ENCODE measurements at places on chromosomes 1 and 21.

- no peak for DNase-seq
These were observed 27.1 kb downstream of the SLC30A1 start for GRCh38 chr1:211551638-211552460.

GRCh38 chr1:57133686-57134085, 167.9 kb upstream of the C8B start:
- DNase-seq: no peak

- no peak for DNase-seq
These were observed 7.6 kb downstream of the SNRNP40 start for GRCh38 chr1:31289021-31289420.

GRCh38 chr1:228809621-228810394, 74.5 kb downstream of the RHOU start:
- DNase-seq: no peak

GRCh38 chr1:184974056-184974836, at the start of gene NIBAN1:
Gene NIBAN1 (minus strand): TSS chr1:184974508. CDS start chr1:184974356, 152 bp downstream.
- DNase-seq: peak; percentile 18

DNA sequence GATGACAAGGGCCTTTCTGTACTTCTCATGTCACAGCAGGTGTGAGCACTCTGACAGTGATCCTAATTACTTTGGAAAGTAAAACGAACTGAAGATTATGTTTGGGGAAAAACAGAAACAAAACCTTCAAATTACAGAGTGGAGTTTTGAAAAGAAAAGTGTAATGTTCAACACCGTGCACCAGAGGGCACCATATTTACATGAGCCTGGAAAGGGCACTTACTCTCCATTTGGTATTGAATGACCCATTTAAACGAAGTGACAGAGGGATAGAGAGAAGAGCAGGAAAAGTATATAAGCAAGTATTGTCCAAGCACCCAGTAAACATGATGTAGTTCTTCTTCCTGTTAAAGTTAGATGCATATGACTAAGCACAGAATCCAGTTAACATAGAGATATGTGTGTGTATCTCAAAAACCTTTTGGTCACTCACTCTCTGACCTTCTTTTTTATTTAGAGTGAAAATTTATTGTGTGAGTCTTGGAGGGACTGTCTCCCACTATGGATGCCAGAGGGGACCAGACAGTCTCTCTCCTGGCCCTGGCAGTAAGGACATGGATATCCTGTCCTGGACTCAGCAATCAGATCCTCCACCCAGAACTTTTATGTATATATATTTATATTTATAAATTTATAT, 3.8 kb upstream of the RGSL1 start:
- DNase-seq: no peak

GRCh38 chr1:185960422-185961321, 226.5 kb downstream of the HMCN1 start:
- no peak for DNase-seq

GRCh38 chr1:146020058-146021049, 1.2 kb downstream of the HJV start:
- DNase-seq: no peak

- no peak for DNase-seq
These were observed 12.6 kb upstream of the KLF18 start for GRCh38 chr1:44154049-44154448.

DNA sequence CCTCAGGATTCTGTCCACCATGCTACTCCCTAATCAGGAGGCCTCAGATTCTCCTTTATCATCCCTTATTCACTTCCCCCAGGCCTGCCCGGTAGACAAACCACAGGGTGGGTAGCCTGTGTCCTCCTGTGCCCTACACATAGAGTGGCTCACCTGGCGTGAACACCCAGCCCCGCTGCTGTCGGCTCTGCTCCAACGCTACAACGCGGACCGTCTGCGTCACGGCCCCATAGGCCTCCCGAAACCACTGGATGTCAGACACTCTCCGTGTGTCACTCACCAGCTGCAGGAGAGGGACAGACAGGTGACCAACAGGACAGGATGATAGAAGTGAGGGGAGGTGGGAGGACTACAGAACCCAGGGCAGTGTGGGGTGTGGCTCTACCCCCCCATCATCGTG, 10.3 kb downstream of the PMVK start:
- no peak for DNase-seq

DNA sequence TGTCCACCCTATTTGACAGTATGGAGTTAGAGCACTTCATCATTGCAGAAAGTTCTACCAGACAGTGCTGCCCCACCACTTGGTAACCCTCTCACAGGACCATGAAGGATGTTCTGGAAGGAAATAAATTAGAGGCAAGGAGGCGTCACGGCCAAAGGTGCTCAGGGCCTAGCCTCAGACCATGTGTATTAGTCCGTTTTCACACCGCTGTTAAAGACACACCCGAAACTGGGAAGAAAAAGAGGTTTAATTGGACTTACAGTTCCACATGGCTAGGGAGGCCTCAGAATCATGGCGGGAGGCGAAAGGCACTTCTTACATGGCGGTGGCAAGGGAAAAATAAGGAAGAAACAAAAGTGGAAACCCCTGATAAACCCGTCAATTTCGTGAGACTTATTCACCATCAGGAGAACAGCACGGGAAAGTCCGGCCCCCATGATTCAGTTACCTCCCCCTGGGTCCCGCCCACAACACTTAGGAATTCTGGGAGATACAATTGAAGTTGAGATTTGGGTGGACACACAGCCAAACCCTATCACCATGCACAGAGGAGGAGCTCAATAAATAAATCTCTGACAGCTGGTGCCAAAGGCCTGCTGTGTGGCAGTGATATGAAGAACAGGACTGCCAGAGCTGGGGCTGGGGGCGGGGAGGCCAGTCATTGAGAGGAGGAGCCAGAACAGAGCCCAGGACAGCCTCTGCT, 75.8 kb downstream of the FHAD1 start:
- DNase-seq: no peak

DNA sequence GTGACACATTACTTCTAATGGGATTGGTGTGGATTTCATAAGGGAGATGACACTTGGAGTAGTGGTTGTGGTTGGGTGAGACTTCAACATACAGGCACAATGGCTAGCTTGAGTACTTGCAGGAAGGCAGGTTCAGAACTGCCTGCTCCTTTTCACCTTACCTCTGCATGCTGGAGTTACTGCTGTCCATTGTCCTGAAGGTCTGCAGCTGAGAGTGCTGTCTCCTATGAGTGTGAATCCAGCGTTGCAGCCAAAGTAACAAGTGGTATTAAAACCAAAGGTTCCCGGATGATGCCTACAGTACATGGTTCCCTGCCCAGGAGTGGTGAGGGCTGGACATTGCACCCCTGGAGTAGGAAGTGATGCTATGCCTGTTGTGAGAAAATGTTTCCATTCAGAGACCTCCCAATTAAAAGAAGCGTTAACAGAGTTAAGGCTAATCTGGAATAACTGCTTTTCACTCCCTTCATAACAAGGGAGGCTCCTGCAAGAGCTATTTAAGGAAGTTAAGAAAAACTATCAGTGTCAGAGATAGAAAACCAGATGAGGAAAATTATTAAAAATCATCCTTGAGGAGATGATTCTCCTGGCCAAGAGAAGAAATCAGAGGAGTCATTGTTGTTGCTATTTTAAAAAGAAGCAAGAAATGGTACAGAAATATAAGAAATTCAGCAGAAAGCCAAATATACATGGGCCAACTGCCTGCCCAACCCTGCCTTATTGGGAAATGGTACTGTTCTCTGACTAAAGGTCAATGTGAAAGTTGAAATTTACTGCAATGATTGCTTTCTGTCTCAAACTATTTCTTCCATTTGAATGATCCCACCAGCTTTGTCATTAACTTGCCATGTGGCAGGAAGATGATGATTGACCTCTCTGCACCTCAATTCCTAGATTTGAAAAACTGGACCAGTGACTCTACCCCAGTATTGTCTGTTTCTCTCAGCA, 9.8 kb upstream of the F5 start:
- peak; percentile 30 for DNase-seq

DNA sequence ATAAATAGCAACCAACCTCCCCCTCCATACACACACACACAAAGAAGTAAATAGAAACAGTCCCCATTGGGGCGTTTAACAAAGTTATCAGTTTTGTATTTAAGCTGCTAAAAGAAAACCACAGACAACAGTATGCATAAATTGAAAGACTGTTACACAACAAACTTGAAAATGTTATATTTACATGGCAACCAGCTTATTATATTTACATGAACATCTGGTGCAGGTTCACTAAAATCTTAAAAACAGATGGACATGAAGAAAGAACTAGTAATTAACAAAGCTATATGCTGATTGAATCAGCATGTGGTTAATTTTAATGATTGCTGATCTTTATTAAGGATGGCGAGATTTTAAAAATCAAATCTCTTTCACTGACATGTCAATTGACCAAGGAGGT, 384.7 kb downstream of the LRRIQ3 start:
- no peak for DNase-seq

GRCh38 chr21:22083899-22084298, 1085.7 kb downstream of the NCAM2 start:
- DNase-seq: no peak

- no peak for DNase-seq
These were observed 1.3 kb downstream of the ATP6V0B start for GRCh38 chr1:43976045-43976444.

- DNase-seq: no peak
These were observed 22.9 kb downstream of the SUSD4 start for GRCh38 chr1:223341121-223341520.

- DNase-seq: no peak
These were observed 6.6 kb downstream of the IFFO2 start for GRCh38 chr1:18949686-18950400.

DNA sequence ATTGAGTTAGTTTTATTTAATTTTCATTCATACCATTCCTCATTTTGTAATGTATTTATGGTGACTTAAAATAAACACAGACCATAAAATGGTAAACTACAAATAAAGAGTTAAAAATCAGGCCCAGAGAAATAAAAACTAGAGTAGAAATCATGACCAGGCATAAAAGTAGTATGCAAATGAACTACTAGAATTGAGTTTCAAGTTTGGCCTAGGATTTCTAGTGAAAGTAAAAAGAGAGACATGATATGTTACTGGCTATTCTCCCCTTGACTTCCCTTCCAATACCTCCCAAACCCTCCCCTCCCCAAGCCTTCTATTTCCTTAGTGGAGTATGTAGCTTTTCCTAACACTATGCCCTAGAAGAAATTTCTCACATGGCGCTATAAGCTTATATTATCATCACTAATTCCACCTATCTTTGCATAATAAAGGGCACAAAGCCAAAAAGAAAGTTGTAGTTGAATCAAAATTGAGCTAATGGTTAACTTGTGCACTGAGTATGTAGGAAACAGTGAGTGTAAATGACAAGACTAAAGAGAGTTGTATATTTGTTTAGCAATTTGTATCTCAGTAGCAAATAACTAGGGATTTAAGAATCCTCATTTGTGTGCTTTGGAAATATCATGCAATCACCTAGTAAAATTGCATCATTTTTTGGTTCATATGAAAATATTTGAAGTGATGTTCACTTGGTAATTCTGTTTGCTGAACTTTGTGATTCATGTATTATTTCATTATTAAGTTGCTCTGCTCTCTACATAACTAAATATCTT, 29.7 kb upstream of the CDC14A start:
- DNase-seq: no peak

DNA sequence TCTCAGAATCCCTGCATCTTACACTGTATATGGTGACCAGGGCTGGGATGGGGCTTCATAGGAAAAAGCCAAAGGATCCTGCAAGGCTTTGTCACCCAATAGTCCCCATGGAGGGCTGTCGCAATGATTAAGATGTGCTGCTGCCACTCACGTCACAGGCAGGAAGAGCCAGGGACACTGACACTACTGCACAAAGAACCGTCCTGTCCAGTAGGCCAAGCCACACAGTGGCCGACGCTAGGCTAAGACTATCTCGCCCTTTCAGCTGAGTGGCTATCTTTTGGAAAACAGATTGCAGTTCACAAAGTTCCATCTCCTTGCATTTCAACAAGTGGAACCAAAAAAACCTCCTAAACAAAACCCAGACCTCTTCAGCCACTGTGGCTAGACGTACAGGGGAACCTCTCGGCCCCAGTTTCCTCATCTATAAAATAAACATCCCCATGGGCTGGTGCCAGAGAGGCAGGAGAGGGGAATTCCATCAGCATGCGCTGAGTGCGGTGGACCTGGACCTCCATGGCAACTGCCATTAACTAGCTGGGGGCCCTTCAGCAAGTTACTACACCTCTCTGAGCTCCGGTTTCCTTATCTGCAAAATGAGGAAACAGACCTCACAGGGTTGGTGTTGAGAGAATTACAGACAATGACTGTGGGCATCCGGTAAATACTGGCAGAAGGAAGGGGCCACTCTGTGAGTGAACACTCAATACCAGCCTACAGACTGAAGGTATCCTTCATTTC, 8.7 kb downstream of the CAPZB start:
- DNase-seq: no peak

DNA sequence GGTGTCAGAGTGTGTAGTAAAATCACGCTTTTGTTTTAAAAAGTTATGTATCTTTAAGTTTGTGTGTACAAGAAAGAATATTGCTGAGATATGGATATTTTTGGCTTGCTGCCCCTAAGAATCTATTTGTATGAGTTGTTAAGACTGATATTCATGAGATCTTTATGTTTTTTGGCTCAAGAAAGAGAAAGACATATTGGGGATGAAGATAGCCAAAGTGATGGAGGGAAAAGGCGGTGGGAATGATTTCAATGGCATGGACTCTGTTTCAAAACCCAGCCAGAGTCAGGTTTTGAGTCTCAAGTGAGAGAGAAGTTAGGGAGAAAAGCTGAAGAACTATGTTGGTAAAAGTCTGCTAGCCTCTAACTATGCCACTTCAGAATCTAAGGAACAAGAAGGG, 351.7 kb downstream of the PBX1 start:
- no peak for DNase-seq

DNA sequence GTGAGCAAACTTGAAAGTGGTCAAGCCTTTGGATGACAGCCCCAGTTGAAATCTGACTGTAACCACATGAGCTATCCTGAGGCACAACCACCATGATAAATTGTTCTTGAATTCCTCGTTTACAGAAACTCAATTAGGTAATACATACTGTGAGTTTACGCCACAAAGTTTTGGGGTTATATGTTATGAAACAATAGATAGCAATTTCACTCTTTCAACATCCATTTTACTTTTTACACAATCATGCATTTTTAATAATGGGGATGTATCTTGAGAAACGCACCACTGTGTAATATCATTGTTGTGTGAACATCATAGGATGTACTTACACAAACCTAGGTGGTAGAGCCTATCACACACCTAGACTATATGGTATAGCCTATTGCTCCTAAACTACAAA, 35.4 kb downstream of the OR2C3 start:
- no peak for DNase-seq

DNA sequence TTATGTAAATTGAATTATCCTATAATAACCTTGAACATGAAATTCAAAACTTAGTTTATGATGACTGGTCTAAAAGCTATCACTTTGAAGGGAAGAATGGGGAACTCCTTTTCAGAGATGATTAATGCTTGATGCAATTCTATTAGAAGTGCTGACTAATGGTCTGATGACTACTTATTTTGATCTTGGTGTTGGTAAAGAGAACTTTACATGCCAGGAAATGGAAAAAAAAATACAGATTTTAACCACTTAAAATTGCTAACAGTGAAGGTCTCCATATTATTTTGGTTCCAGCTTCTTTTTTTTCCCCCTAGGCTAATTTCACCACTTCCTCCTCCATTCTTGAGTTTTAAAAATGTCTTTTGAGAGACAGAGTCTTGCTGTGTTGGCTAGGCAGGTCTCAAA, 22.9 kb downstream of the S1PR1 start:
- DNase-seq: no peak

- DNase-seq: no peak
These were observed 9.2 kb upstream of the CDC42 start for GRCh38 chr1:22043198-22043769.
